GM12891 (cell line): ENCODE measurements at places on chromosomes 5 and 9.

GRCh38 chr5:127602896-127603844 lies 45.7 kb upstream of the CTXN3 start:
- DNase-seq: no peak

GRCh38 chr5:5295351-5295750 lies 127.1 kb upstream of the ICE1 start:
- no peak for DNase-seq

DNA sequence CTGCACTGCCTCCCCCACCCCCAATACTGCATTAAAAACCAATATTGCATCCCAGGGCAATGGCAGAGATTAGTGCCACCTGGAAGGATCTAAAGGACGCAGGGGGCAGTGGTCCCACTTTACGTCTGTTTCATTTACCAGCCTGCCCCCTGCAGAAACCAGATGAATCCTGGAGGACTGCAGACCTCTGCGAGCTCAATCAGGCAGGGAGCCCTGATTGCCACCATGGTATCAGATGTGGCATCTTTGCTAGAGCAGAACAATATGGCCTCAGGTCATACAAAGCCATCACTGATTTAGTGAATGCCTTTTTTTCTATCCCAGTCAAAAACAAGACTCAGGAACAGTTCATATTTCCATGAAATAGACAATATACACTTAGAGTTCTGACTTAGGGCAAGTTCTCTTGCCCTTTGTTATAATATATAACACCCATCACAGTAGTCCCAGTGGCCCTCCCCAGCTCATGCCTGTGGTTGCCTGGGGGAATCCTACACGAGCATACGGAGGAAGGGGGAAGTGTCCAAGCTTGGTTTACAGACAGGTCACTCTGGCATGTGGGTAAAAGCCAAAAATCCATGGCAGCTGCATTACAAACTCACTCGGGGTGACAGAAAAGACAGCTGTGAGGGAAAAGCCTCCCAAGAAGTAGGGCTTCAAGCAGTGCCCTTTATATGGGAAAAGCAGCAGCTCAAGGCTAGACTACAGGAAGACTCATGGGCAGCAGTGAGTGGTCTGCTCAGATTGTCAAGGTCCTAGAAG lies 85.1 kb downstream of the MED27 start:
- no peak for DNase-seq

DNA sequence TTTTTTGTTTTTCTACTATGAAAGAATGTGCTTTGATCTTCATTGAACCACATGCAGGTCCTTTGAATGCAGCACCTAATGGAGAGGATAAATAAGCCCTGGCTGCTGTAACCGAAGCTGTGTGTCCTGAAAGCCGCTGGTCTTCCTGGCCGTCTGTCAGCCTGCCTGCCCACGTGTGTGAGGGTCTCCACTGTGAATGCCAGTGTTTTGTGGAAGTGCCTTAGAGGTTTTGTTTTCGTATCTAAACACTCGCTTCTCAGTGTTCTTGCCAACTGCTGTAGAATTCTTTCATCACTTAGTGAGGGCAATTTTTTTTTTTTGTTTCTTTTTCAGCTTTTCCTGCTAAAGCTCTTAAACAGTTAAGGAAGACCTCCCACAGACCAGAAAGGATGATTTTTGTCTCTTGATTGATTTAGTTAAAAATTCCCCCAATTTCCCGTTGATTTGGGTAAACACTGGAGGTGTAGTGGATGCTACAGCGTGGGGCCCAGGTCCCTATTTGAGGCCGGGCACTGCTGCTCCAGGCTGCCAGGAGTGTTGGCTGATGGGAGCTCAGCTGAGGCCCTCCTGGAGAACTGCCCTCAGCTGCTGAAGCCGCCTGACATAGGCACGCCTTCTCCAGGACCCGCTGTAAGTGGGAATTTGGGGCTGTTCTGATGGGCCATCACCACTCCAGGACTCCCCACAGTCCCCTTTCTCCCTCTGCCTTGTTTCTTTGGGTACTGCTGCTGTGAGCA lies 29.2 kb upstream of the PTCH1 start:
- no peak for DNase-seq

- no peak for DNase-seq
These were observed 34.5 kb upstream of the ORM1 start for GRCh38 chr9:114288193-114289091.

DNA sequence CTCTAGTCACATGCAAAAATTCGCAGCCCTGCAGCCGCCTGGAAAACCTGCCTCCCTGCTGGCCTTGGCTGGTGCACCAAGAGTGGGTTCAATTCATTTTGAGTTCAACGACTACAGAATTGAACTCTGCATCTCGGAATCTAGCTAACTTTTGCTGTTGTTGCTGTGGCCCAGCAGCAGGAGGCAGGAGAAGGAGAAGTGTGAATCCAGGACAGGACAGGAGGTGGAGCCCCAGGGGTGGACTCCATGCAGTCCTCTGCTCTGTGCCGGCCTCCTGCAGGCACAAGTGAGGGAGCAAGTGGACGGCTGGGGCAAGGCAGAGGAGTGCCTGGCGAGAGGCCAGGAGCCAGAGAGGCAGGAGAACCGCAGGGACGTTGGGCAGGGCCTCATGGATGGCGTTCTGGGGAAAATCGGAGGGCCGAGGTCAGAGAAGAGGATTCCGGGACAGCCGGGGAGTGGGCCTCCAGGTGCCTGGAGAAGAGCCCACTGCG lies 214.2 kb downstream of the FANCC start:
- DNase-seq: no peak

- DNase-seq: peak; percentile 84
These were observed 97.7 kb upstream of the MVB12B start for GRCh38 chr9:126228781-126229444.

DNA sequence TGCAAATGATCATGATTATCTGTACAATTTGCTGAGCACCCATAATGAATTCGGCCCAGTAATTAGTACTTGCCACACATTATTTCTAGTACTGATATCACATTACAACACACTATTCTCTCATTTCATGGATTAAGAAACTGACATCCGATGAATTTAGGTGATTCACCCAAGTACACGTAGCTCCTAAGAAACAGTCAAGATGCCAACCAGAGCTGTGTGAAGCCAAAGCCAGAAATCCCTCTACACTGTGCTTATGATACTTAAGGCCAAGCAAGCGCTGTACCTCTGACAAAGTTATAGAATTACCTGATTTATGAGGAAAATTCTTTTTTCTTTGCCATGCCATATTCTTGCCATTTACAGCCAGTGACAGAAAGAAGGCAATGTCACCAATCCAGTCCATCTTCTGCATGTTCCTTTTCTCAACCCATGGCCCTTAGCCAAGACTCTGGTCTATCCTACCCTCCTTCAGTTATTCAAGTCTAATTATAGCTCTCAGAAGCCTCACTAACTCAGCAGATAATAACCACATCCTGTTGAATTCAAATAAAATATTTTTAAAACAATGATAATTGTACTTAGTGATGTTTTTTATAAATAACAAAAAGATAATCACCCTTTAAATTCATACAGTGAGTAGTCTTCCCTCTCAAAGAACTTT lies 74.3 kb upstream of the PTGER4 start:
- no peak for DNase-seq

- DNase-seq: no peak
These were observed 32.2 kb downstream of the ACER2 start for GRCh38 chr9:19440823-19441580.

GRCh38 chr9:98532574-98532973 lies 176.2 kb downstream of the GABBR2 start:
- DNase-seq: no peak

GRCh38 chr5:75668445-75668844 lies 48.8 kb downstream of the POC5 start:
- DNase-seq: no peak

DNA sequence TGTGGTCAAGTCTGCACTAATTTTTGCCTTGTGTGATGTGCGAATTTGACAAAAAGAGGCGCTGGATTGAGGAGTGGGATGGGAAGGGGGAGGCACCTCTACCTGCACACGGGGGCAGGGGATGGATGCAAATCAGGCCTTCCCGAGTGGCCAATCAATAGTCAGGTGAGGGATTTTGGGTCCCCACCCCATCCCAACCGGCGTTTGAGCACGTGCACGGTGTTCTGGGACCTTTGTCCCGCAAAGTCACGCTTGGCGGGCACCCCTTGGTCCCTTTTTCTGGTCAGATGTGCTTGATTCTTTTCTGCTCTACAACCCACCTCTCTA lies 685 bp upstream of the ADAMTS19 start:
- DNase-seq: no peak
